ENCODE measurements at places on chromosomes 16 and 17.

DNA sequence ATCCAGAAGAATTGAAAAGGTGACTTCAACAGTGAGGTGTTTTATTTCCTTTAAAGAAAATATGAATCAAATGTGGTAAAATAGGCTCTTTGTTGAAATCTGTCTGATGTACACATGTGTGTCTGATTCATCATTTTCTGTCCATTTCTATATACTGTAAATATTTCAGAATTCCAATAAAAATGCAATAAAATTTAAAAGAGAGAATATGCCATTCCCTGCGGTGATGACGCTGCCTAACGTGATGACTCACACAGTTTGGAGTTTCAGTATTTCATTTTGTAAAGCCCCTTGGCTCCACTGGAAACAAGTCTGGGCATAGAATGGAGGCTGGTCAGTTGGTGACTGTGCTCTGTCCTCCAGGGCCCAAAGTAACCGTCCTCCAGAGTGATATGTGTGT lies 482.5 kb upstream of the CDH5 start:
- peak; percentile 24 for DNase-seq

DNA sequence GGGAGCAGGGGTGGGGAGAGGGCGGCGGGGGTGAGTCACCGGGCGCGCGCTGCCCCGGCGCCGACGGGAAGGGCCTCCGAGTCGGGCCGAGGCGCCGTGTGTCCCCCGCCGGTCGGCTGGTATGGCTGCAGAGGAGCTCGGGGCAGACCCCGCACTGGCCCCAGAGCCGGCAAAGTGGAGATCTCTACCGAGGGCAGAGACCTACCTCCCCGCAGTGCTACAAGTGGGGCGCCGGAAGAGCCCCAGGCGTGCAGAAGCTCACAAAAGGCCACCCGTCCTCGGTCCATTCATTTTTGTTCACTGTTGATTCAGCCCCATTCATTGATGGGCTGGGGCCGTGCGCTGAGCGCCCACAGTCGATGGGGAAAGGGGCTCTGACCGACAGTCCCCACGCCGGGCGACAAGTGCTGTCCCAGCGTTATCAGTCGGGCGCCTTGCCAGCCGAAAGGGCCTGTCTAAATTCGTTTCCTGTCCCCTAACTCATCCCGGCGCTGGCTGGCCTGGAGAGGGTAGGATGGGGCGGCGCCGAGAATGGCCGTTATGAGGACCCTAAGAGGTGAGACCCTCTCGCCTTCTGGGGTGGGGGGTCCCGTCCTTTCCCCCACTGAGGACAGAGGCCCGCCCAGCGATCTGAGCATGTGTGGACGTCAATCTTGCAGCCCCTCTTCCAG lies 709 bp upstream of the ENO3 start:
- DNase-seq = no peak

GRCh38 chr16:85753559-85753958 lies 2.7 kb upstream of the C16orf74 start:
- DNase-seq = no peak

GRCh38 chr16:50154420-50154950 lies 1.4 kb downstream of the TENT4B start:
- DNase-seq = no peak

DNA sequence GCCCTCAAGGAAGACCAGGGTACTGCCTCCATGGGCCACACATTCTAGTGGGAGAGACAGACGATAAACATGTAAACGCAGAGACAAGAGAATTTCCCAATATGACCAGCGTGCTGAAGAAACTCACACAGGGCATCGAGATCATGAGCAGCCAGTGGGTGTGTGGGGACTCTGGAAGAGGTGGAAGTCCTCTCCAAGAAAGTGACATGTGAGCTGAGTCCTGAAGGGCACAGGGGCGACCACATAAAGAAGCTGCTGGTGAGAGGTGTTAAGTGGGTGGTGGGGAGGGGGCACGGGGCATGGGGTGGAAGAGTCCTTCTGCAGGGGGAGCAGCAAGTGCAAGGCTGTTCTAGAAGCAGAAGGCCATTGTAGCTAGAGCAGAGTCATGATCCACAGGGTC lies 21.0 kb upstream of the RAP1GAP2 start:
- DNase-seq = no peak

DNA sequence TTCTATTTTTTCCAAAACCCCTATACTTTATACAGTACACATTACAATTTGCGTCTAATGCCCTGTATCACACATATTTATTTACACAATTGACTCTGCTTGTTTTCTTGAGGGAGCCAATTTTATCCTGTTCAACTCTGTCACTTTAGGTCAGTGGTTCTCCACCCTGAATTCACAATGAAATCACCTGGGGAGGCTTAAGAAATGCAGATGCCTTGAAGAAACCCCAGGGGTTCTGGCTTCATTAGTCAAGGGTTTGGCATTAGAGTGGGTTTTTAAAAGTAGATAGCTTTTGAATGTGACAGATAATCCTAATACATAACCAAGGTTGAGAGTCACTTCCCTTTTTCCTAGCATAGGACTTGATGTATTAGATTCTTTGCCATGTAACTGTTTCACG lies 398.6 kb upstream of the ERCC4 start:
- DNase-seq = no peak

- no peak for DNase-seq
Measured at GRCh38 chr17:40498281-40499084, 2.9 kb downstream of the TNS4 start.

- no peak for DNase-seq
Measured at GRCh38 chr16:67546761-67547422, 15.4 kb upstream of the CTCF start.

DNA sequence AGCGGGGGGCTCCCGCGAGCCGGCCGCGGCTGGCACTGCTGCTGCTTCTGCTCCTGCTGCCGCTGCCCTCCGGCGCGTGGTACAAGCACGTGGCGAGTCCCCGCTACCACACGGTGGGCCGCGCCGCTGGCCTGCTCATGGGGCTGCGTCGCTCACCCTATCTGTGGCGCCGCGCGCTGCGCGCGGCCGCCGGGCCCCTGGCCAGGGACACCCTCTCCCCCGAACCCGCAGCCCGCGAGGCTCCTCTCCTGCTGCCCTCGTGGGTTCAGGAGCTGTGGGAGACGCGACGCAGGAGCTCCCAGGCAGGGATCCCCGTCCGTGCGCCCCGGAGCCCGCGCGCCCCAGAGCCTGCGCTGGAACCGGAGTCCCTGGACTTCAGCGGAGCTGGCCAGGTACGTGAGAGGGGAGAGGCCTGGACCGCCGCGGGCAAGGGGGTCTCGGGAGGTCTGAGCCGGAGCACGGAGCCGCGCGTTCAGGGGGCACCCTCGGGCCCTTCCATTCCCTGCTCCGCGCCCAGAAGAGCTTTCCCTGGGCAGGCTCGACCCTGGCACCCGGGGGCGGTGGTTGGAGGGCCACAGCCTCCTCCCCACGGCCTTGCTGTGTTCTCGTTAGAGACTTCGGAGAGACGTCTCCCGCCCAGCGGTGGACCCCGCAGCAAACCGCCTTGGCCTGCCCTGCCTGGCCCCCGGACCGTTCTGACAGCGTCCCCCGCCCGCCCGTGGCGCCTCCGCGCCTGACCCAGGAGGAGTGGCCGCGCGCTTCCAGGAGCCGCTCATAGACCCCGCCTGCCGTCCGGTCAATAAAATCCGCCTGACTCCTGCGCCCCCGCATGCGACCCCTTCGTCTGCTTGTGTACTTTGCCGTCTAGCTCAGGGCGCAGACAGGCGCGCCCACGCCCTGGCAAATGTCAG lies 591 bp downstream of the NPW start:
- DNase-seq = no peak

- peak; percentile 46 for DNase-seq
Measured at GRCh38 chr17:10648956-10649355, 8.2 kb downstream of the MYH3 start.

GRCh38 chr16:67571464-67571863 lies 9.1 kb downstream of the CTCF start:
- DNase-seq = no peak

- peak; percentile 39 for DNase-seq
Measured at GRCh38 chr16:77877712-77878347, 89.5 kb downstream of the VAT1L start.

DNA sequence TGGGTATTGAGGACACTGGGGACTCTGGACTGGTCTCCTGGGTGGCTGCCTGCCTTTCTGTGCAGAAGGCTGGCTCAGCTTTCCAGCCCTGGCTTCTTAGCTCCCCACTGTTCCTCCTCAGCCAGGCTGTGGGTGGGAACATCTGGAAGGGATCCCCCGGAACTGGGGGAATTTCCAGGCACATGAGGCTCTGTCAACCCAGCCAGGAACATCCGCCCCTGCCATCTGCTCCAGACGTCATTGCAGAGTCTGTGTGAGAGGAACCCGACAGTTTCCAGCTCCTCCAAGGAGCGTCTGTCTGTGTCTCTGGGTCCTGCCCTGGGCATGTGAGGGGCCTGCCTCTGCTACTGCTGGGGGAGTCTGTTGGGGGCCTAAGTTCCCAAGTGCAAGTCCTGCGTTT lies 36.2 kb upstream of the CRHR1 start:
- DNase-seq = no peak

DNA sequence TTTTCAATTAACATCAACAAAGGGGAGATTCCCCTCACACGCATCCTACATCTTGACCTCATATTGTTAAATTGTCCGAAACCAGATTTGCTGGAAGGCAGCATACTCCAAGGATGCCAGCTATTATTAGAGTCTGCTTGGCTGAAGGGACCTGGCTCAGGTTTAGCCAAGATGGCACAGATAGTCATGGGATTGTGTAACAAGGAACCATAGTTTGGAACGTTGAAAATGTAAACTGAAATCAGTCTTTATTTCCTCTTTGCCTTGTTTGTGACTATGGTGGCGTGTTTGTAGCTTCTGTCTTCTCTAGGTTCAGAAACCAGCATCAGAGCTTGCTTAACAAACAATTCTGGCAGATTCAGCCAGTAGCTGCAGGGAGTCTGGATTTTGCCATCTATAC lies 5.9 kb downstream of the ARSG start:
- no peak for DNase-seq

GRCh38 chr16:678858-679813 lies 1.1 kb upstream of the STUB1 start:
- no peak for DNase-seq

DNA sequence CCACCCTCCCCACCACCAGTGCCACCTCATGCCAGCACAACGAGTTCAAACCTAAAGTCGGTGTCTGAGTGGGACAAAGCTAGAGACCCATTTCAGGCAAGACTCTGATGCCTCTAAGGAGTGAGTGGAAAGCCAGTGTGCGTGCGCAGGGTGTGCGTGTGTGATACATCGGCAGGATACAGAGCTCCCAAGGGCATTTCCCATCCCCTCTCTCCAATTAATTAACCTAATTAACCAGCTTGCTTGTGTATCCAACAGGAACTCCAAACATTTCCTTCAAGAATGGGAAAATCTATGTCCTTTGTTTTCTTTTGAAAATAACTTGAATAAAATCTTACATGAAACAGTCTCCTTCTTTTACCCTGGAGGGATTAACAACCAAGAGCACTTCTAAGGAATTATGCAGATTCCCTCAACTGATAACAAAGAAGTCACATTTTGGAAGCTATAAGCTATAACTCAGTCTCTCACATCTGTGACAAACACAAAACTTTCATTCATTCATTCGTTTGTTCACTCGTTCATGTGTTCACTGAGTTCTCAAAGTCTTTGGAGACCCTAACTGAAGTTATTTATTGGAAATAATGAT lies 9.9 kb downstream of the ATPAF2 start:
- no peak for DNase-seq

DNA sequence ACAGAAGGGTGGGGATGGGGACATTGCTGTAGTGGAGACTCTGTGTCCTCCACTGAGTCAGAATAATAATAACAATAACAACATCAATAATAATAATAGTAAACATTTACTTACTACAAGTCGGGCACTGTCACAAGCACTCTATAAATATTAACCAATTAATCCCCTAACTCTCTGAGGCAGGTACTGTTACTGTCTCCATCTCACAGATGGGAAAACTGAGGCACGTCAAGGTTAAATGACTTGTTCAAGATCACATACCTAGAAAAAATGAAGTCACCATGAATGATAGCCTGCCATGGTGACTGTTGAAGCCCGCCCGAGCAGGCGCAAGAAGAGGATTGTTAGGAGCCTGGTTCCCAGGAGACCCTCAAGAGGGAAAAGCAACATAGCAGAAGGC lies 10.2 kb downstream of the PRR29 start:
- no peak for DNase-seq

- no peak for DNase-seq
Measured at GRCh38 chr16:54540525-54541180, 254.1 kb upstream of the IRX3 start.

- DNase-seq = no peak
Measured at GRCh38 chr17:73427198-73427597, 115.4 kb upstream of the CDC42EP4 start.

- DNase-seq = no peak
Measured at GRCh38 chr17:18987230-18987610, 17.3 kb downstream of the FAM83G start.

GRCh38 chr16:51907680-51908079 lies 639.3 kb downstream of the TOX3 start:
- no peak for DNase-seq

DNA sequence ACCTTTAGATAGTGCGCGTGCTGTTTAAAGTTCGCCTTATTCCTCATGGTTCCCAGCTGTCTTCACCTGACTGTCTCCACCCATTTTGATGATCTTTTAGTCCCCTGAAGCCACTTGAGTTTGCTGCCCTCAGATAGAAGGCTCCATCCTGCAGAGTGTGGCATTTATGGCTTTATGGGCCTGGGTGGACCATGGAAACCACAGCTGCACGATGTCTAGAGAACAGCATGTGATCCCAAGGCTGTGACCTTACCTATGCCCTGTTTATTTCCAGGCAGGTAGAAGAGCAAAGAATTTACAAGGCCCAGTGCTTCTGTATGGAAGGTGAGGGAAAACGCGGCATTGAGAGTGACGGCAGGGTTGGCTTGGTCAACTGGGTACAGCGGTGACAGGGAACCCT lies 356.9 kb downstream of the SLC39A11 start:
- DNase-seq = no peak

GRCh38 chr16:2150418-2151187 lies 2.2 kb downstream of the RAB26 start:
- DNase-seq = no peak

DNA sequence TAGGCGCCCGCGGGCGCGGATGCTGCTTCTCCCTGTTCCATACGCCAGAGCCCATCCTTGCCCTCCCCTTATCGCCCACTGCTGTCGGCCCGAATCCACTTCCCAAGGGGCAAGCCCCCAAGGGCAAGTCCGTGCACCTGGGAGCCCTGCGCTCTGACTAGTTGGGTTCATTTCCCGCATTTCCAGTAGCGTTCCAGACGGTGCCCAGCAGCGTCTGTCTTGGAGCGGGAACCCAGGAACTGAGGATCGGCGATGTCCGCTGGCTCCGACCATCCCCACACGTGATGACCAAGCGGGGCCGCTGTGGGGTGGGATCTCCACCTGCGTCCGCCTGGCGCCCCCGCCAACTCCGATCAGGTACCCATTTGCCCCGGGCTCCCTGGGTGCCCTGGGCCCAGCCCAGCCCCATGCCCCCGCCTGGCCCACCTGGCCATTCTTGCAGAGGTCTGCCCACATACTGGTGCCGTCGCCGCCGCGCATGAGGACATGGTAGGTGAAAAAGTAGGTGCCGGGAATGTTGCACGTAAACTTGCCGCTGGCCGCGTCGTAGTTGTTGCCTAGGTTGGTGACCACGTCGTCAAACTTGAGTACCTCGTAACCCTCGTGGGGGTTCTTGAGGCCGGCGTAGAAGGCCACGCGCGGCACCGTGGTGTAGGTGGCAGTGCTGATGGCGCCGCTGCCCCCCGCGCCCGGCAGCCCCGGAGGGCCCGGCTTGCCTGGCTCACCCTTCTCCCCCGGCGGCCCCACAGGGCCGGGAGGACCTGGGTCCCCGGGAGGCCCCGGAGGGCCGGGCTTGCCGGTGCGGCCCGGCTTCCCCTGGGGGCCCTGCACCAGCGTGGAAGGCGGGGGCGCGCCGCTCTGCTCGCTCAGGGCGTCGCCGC lies 837 bp downstream of the C1QL1 start:
- no peak for DNase-seq

GRCh38 chr16:48558371-48558841 lies 51.6 kb downstream of the N4BP1 start:
- peak; percentile 25 for DNase-seq

Data from AG09309 (cell line).